GM12892 (cell line): ENCODE measurements at places on chromosomes 11 and 22.

GRCh38 chr11:110430267-110431050 is 711 bp downstream of the FDX1 start:
- no peak for DNase-seq

- no peak for DNase-seq
Measured at GRCh38 chr11:78373689-78374088, 43.9 kb downstream of the GAB2 start.

DNA sequence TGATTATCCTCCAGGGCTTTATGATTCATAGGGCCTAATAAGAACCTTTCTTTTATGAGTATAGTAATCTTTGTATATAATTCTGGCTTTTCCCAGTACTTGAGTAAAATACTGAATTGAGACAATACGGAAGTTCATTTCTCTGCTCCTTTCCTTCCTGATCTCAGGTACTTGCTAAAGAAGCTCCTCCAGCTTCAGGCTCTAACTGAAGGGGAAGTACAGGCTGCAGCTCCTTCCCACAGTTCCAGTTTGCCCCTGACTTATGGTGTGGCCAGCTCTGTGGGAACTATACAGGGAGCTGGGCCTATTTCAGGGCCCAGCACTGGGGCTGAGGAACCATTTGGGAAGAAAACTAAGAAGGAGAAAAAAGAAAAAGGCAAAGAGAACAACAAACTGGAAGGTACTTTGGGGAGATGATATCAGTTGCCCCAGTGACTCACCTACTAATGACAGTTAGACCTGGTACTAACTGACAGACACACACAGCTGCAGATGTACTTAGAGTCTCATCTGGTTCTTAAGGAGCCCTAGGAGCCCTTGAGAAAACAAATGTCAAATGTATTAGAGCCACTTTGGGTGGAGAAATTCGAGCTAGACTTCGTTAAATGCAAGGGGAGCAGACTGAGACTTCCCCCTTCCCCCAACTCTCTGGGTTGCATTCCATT is 3.0 kb downstream of the TBRG1 start:
- no peak for DNase-seq

GRCh38 chr11:2944530-2944929 is 15.3 kb upstream of the PHLDA2 start:
- DNase-seq: no peak

GRCh38 chr22:25881210-25881755 is 139.3 kb downstream of the MYO18B start:
- DNase-seq: no peak

GRCh38 chr11:65133724-65134123 is 595 bp downstream of the SYVN1 start:
- DNase-seq: no peak

GRCh38 chr22:25161017-25161915 is 38.4 kb upstream of the CRYBB3 start:
- no peak for DNase-seq

- DNase-seq: no peak
Measured at GRCh38 chr22:32987081-32987631, 71.0 kb downstream of the SYN3 start.

- DNase-seq: peak; percentile 32
Measured at GRCh38 chr11:10807493-10808234, 1.1 kb downstream of the EIF4G2 start.

DNA sequence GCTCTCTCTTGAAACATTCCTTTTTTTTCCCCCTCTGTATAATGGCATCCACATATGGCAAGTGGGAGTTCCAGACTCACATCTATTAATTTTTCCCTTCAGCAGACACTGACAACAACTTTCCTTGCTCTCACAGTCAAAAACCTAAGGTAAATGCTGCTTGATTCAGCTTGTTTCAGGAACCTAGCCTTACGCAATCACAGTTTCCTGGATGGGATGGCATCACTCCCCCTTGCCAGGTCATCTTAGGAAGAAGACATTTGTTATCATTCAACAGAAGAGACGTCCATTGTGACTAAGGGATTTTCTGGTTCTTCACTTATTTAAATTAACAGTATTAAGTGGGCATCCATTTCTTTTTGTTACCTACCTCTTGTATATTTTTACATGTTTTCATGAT is 112.0 kb upstream of the PDGFD start:
- DNase-seq: no peak

- no peak for DNase-seq
Measured at GRCh38 chr11:7467652-7468051, 17.7 kb upstream of the OLFML1 start.

- no peak for DNase-seq
Measured at GRCh38 chr11:87265979-87266378, 228.2 kb downstream of the TMEM135 start.
